Hematopoietic multipotent progenitor cell treated with erythropoietin and hydrocortisone succinate and interleukin-3 and kit ligand, for 6 days (in vitro differentiated cells): ENCODE measurements at places on chromosomes 12 and 14.

- no peak for DNase-seq
These were observed 124.4 kb downstream of the SLC38A1 start for GRCh38 chr12:46144433-46144832.

DNA sequence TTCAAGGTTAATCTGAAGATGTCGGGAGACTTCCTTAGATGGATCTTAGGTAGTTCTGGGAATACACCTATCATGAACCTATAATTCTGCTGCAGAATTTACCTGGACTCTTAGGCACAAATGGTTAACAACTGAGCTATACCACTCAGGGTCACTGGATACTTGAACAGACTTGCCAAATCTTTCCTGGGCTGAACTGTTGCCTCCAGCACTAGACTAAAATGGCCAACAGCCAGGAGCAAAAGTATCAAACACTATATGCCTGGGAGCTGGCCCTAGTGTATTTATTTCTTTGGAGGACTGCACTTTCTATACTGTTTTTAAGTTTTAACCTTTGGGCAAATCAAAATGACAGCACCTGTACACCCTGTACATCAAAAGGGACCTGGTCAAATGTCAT lies 252.8 kb downstream of the TMEM117 start:
- DNase-seq: no peak

- DNase-seq: no peak
These were observed 43.1 kb upstream of the STRAP start for GRCh38 chr12:15839041-15839440.

GRCh38 chr14:68726093-68726695 lies 66.7 kb downstream of the ZFP36L1 start:
- no peak for DNase-seq

DNA sequence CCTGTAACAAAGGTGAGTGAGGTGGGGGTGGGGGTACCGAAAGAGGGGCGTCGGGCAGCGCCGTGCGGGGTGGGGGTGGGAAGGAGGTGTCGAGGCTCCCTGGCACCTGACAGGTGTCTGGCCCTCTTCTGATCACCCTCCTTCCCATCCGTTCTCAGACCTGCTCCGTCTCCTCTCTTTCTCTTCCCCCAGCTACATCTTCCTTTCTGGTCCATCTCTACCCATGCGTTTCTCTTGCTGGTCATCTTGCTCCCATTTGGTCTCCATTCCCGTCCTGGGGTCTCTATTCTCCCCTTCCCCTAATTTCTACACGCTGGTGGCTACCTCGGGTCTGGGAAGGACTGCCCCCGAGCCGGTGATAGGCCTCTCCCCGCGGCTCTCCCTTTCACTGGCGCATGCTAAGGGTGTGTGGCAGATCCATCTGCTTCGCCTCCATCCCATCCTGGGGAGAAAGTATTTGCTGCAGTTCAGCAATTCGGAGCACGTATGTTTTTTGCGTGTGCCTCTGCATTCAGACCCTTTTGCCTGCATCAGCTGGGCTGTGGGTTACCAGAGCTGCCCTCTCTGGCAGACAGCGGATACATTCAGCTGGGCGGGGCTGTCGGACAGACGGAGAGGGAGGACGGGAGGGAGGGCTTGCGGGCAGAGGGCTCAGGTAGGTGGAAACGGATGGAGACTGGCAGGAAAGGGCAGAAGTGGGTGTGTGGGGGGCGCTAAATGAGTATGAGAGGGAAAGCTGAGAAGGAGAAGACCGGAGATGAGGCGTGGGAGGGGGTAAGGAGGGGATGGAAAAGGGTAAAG lies 730 bp downstream of the CLSTN3 start:
- DNase-seq: peak; percentile 68

DNA sequence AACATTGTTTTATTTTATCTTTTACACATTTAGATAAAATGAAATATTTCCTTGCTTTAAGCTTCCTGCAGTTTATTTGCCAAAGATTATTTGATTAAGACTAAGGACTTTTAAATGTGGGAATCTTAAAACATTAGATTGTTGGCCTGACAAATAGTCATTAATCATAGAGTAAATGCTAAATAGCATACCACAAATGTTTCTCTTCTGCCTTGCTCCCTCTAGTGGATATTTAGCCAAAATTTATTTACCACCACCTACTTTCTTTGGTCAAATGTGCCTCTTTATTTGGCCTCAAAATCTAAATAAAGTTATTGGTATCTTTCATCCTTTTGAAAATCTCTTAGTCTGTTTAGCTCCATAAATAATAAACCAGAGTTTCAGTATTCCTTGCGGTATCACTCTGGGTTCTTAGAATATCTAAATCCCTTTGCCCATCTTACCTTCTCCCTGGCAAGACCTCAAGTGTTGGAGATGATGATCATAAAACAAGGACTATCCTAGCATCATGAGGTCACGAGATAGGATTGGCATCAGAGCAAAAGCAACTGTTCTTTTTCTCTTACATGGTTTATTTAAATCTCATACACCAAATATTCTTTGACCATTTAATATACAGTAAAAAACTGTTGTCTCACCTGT lies 150.6 kb upstream of the AEBP2 start:
- peak; percentile 81 for DNase-seq

DNA sequence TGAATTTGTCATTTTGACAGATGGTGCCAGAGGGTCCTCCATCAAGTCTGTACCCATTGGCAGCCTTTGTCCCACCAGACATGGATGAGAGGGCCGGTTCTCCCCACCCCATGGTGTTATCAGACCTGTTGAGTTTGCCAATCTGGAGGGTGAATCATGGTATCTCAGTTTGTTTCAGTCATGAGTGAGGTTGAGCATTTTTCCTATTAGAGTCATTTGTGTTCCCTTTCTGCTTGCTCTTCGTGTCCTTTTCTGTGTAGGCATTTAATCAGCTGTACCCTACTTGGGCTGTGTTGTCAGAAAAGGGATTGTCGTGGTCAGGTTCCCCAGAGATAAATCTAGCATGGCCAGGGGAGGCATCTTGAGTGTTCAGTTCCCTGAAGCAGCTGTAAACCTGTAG lies 30.5 kb downstream of the SLC24A4 start:
- DNase-seq: no peak

- no peak for DNase-seq
These were observed 19.3 kb downstream of the MVK start for GRCh38 chr12:109592905-109593272.

- no peak for DNase-seq
These were observed 41.3 kb upstream of the RNU6-8 start for GRCh38 chr14:32244404-32244803.

GRCh38 chr12:132582582-132583410 lies 27.6 kb downstream of the LRCOL1 start:
- DNase-seq: no peak

DNA sequence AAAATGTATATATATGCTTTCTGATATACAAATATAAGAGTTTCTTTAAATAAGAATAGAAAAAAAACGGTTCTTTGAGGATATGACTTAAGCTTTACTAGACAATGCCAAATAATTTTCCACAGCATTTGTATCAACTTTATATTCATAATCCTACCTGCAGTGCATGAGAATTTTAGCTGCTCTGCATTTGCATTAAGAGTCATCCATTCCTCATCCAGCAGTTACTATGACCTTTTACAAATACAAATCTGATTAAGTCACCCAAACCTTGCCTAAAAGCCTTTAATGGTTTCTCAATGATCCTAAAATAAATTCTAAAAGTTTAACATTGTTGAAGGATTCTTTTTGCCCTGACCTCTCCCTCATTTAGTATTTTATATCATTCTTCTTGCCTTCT lies 116.5 kb downstream of the MGAT4C start:
- no peak for DNase-seq

DNA sequence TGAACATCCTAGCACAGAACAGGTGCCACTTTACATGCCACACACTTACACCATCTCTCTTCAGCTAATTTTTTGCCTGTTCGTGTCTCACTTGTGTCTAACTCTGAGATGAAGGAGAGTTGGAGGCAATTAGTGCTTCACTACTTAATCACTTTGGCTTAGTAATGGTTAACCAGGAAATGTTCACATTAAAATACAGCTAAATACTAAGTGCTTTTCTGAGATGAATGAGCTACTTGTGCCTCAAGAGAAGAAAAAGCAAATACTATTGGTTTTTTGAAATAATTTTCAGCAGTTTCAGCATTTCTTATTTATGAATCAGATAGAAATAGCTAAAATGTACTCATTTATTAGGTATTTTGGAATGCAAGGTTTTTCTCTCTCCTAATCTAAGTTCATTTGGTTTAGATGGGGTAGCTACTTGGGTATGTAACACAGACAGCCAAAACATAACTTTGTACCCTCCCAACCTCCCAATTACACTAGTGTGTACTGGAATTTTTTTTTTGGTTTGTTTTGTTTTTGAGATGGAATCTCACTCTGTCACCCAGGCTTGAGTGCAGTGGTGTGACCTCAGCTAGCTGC lies 1474.1 kb upstream of the SEL1L start:
- no peak for DNase-seq
